ENCODE measurements at places on chromosomes 2 and 18. TPM values are rescaled to one million over a fixed set of nuclear protein-coding genes. Genes with fewer than 3 reads are reported as not detected.
A peak's percentile ranks its signal among the peaks of the same experiment; 100 is the strongest.

Gene SERTAD2
- 14.5 TPM for total RNA-seq

Gene UGT1A8
- not detected for total RNA-seq

Gene PJVK
- total RNA-seq = 0.91 TPM

Gene COLEC12
- 7.3 TPM for total RNA-seq

Gene SP110
- 10.5 TPM for total RNA-seq

Gene TNP1
- total RNA-seq = not detected

Gene RIT2
- not detected for total RNA-seq

Gene DOK6
- 0.96 TPM for total RNA-seq

Gene MGAT5
- total RNA-seq = 98.7 TPM

Gene MYO3B
- 0.05 TPM for total RNA-seq

Gene ASB18
- total RNA-seq = 11.3 TPM

Gene OTX1
- not detected for total RNA-seq

Gene PDCD1
- 3.3 TPM for total RNA-seq

Gene OSGEPL1
- total RNA-seq = 9.8 TPM

DNA sequence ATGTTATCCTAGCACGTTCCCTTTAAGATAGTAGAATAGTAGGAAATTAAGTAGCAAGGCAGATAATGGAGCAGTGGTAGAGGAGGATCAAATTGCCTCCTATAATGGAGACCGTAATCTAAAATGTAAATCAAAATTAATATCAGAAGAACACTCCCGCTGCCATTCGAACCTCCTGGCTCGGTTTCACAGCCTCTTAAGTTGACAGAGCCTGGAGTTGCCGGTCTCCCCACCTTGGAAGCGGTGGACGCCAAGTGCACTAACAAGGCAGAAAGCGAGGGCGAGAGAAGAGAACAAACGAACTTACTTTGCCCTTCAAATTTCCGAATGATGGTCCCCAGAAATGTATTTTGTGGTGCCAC is 450 bp downstream of the KCNH7 start:
- DNase-seq = no peak

DNA sequence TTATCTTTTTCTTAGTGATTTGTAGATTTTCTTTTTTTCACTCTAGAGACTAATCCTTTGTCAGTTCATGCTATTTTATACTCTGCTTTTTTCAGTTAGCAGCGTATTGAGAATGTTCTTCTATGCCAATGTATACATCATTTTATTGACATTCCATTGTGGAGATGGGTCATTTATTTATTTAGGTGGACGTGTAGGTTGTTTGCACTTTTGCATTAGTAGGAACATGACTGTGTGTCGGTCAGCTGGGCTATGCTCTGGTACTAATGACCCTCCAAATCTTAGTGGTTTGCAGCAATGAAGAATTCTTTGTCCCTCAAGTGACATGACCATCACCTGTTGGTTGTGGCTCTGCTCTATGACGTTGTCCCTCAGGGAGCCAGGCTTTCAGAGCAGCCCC is 33.6 kb downstream of the HPCAL1 start:
- DNase-seq = no peak

- no peak for DNase-seq
These were observed 51.2 kb downstream of the SFXN5 start for GRCh38 chr2:73020306-73020656.

DNA sequence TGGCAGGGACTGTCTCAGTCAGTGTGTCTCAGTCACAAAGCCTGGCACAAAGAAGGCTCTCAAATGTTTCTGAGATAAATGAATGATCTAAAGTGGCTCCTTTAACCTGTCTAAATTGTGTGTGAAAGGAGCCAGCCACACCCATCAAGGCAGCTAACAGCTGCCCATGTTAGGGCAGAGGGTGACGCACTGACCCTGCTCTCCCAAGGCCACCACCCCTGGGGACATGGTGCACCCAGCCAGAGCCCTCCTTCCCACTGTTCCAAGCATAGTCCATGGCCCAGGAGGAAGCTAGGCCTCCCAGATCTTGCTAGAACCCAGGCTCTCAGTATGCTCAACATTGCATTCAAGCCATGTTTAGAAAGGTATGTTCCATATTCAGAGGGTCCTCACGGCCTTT is 100.3 kb downstream of the KLHL29 start:
- DNase-seq = no peak

GRCh38 chr2:2762913-2763312 is 431.8 kb upstream of the MYT1L start:
- no peak for DNase-seq

- no peak for DNase-seq
These were observed 195.8 kb downstream of the ZRANB3 start for GRCh38 chr2:135335256-135335655.

DNA sequence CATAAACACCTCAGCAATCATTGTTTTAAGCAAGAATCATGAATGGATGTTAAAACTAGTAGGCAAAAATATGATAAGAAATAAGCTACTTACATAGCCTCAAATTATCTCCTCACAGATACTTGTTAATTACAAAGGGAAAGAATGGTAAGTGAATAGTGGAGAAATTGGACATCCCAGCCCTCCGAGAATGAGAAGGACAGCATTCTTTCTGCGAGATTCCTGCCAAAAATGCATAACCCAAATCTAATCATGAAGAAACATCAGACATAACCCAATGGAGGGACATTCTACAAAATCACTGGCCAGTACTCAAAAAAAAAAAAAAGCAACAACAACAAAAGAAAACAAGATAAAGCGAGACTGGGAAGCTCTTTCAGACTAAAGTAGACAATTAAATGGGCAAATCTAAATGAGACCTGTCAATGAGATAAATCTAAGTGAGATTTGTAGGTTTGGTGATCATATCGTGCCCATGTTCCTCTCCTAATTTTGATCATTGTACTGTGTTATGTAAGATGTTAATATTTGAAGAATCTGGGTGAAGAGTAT is 57.9 kb upstream of the GLI2 start:
- DNase-seq = no peak

- no peak for DNase-seq
These were observed 287.3 kb downstream of the EXOC6B start for GRCh38 chr2:72538486-72538885.

DNA sequence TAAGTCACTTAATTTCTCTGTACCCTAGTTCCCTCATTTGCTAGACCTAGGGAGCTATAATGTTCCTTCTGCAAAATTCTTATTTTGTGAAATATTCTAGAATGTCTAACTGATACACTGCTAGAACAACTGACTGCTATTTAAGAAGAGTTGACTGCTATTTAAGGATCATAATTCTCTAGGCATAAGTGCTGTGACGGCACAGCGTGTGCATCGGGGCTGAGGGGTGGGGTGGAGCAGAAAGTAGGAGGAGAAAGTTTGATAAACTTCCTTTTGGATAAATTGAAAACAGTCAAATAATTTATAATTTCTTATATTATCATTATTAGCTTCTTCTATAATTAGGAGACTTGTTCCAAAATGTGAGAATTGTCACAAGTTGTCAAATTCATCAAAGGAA is 10.4 kb upstream of the ACTR3 start:
- DNase-seq = no peak

GRCh38 chr2:64250751-64251423 is 106.7 kb upstream of the PELI1 start:
- DNase-seq = no peak

- DNase-seq = no peak
These were observed 23.9 kb downstream of the PIAS2 start for GRCh38 chr18:46893360-46893759.

DNA sequence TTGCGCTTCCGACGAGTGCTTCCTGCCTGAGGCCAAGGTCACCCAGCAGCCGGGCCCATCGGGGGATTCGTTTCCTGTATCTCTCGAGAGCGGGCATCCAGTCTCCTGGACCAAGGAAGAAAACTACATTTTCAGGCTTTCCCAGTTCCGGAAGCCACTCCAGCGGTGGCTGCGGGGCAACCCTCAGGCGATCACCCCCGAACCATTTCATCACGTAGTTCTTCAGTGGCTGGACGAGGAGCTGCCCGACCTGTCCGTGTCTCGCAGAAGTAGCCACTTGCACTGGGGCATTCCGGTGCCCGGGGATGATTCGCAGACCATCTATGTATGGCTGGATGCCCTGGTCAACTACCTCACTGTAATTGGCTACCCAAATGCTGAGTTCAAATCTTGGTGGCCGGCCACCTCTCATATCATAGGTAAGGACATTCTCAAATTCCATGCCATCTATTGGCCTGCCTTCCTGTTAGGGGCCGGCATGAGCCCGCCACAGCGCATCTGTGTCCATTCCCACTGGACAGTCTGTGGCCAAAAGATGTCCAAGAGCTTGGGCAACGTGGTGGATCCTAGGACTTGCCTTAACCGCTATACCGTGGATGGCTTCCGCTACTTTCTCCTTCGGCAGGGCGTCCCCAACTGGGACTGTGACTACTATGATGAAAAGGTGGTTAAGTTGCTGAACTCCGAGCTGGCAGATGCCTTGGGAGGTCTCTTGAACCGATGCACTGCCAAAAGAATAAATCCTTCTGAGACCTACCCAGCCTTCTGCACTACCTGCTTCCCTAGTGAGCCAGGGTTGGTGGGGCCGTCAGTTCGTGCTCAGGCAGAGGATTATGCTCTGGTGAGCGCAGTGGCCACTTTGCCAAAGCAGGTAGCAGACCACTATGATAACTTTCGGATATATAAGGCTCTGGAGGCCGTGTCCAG is 1.0 kb downstream of the MARS2 start:
- DNase-seq = peak; percentile 26

- DNase-seq = no peak
These were observed 181.0 kb downstream of the SPP2 start for GRCh38 chr2:234231460-234231859.

- no peak for DNase-seq
These were observed 487.0 kb downstream of the TNS1 start for GRCh38 chr2:217515615-217516309.

DNA sequence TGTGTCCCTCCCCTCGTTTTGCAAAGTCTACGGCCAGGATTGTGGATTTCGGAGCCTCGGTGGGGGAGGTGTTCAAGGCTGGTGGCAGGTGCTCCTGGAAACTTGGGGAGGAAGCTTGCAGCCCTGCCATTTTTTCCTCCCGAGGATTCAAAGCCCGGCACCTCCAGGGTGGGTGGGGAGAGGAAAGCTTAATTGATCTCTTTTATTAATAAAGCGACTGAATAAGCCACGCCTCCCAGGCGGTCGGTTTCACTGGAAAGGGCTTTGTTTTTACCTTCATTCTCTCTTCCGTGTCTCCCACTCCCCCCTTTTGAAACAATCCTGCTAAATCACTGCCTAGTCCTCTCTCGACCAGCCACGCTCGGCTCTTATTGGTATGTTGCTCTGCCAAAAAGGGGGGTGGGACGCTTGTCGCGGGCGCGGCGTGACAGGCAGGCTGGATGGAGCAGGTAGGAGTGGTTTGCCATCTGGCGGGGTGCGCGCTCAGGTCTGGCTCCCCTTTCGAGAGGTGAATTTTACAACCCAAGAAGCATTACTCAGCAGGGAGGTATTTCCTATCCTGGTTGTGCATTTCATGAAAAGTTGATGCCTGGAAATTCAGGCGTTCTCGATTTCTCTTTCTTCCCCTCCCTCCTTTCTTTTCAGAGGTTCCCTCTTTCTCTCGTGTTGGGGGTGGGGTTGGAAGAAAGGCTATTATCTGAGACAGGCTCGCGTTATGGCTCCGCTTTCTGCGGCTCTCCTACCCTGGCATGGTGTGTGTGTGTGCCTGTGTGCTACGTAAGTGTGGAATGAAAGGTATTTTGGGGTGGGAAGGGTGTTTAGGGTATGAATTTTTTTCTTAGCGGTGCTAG is 1.4 kb downstream of the NEDD4L start:
- DNase-seq = no peak

- no peak for DNase-seq
These were observed 2190.2 kb upstream of the PIK3C3 start for GRCh38 chr18:39764873-39765272.

GRCh38 chr2:147600223-147600622 is 244.6 kb upstream of the ACVR2A start:
- DNase-seq = no peak

DNA sequence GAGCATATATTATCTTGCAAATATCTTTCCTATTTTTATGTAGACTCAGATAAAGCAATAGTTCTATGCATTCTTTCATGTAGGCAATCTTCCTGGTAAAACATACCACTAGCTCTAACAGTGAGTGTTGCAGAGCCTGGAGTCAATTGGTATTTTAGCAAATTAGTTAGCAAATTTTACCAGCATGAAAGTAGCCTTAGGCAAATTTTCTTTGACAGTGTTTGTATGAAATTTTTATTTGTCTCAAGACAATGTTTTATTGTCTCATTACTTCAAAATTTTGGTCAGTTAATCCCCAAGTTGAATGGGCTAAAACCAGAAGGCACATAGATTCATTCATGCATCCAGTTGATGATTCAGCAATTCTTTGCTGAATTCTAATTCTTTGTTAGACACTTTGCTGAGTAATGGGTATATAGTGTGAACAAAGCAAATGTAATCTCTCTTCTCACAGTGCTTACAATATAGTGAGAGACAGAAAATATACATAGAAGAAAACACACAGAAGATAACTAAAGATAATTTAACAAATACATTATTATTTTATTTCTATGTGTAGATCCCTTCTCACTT is 27.1 kb downstream of the SLC38A11 start:
- DNase-seq = no peak

DNA sequence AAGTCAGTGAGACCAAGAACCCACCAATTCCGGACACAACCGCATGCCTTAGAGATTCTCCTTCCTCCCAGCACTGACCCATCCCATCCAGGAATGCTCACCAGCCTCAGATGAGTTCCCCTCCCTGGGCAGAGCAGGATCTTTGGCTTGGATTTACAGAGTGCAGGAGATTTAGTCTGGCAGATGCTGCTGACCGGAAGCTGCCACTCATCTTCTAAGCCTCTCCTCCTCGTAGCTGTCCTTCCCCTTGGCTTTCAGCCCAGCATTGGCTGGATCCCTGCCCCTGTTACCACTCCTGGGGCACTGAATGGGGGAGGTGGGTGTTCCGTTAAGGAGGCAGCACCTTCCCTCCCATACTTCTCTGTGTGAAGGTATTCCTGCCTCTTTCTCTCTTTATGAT is 53.2 kb downstream of the VWA3B start:
- peak; percentile 58 for DNase-seq

GRCh38 chr2:43186679-43187374 is 39.6 kb downstream of the ZFP36L2 start:
- DNase-seq = no peak

GRCh38 chr2:8694737-8695136 is 12.9 kb downstream of the ID2 start:
- DNase-seq = no peak

- peak; percentile 48 for DNase-seq
These were observed 58.7 kb upstream of the SP3 start for GRCh38 chr2:174023591-174024523.

DNA sequence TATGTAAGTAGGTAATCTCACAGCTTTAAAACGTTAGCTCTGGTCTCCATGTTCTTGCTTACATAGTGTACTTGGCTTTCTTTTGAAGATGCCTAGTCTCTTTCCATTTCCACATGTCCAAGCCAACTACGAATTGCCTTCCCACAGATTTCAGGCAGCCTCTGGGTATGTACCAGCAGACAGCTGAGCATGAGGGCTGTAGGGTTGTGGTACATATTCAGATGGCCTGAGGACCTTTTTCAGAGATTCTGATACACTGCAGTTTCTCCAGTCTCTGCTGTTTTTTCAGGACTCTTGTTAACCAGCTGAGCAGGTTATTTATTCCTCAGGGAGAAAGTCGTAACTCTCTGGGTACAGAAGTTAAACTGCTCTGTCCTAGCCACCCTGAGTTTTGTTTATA is 3.1 kb upstream of the KCNJ13 start:
- no peak for DNase-seq

- DNase-seq = no peak
These were observed 142.6 kb downstream of the MYT1L start for GRCh38 chr2:2188344-2188920.

GRCh38 chr2:216006164-216006663 is 7.1 kb downstream of the MREG start:
- no peak for DNase-seq
